ENCODE measurements at places on chromosomes 5 and 9.

DNA sequence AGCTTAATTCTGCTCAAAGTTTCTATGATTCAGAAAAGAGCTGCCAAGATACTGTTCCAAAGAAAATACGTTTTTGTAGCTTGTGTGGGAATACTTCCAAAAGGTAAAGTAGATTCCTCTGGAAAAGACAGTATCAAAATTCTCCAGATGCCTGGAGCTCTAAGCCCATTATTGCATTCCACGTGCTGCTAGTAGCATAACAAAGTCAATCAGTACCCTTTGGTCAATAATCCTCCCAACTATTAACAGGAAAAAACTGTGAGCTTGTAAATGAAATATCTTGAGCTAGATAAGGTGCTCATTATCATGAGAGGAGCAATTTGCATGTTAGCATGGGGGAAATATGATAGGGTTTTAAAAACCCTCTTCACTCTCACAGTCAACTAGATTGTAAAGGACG is 229.5 kb upstream of the TYRP1 start:
- no peak for DNase-seq

DNA sequence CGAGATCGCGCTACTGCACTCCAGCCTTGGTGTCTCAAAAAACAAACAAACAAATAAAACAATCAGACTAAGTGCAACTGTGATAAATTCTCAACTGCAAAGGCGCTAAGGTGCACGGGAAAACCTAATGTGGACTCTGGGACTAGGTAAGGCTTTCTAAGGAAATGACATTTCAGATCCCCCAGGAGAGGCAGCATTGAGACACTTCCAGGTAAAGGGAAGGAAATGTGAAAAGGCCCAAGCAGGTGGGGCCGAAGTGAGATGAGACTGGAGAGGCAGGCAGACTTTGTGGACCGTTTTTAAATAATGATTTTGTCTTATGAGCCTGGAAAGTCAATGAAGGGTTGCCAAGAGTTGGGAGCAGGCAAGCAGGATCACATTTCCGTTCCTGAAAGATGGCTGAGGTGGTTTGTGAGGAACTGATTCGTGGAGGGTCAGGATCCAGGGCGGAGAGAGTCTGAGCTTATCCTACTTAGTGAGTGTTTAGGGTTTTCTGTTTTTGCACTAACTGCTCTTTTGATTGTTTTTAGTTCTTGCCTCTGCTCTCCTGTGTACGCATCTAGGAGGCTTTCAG is 2.0 kb upstream of the APBA1 start:
- no peak for DNase-seq

DNA sequence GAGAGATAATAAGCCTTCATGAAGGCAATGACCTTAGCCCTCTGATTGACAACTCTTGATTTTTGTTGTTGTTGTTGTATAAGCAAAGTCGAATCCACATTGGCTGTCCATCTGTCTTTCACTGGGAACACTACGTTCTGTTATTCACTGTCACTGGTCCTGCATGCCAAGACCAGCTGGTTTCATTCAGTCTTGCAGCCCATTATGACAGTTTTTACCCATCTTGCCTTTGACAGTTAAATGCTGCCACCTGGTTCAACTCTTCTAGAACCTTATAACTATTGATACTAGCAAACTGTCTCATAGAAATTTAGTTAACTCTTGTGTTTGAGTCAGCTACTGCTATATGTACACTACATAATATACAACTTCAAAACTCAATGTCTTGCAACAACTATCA is 382.3 kb upstream of the CDH10 start:
- no peak for DNase-seq

DNA sequence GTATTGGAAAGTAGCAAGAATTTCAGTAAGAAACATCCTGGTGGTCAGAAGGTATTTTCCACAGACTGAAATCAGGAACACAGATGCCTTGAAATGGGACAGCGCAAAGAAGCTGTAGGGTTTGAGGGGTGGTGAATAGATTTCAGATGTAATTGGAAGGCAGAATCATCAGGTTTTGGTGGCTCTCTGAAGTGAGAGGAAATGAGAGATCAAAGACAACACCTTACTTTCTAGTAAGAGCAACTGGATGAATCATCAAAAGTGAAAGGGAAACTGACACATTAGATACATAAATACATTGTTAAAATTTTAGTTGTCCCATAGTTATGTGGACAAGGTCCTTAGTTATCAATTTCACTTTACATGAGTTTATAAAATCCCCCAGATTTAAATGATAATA is 188.2 kb upstream of the SLC27A6 start:
- no peak for DNase-seq

DNA sequence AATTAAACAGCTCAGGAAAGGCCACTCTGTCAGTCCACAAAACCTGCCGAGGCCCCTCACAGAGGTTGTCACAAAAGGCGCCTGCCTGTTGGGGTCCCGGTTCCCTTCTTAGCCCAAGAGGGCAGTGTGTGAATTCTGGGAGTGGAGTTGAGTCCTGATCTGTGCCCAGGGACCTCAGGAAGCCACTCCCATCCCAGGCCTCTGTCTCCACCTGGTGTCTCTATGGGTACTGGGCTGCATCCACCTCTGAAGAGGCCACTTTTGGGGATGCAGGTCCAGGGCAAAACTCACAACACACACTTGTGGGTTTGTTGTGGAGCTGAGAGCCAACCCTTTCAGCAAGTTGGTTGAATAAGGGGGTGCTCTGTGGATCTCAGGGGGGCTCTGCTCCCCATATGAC is 74.3 kb upstream of the STXBP1 start:
- DNase-seq = no peak

DNA sequence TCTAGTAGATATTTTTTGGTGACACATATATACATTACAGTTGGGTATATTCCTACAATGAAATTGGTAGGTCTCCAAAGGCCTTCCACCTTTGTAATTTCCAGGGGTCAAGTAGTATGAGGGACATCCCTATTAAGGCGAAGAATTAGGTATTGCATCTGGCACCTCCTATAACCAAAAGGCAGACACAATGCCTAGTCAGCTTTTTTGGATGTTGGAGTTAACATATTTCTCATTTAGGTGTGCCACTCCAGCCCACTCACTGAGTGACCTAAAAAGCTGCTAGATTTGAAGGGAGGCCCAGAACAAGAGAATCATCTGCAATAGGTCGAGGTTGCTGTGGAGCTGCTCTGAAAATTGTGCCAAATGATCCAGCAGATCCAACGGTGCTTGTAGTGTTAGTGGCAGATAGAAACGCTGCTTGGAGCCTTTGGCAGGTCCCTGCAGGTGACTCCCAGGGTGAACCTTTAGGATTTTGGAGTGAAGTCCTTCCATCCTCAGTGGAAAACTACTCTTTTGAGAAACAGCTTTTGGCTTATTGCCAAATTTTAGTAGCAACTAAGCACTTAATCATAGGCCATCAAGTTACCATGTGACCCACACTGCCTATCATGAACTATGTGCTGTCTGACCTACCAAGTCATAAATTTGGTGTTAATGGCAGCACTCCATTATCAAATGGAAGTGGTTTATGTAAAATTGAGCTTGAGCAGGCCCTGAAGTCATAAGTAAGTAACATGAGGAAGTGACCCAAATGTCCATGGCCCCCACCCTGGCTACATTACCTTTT is 15.7 kb upstream of the FNIP1 start:
- DNase-seq = no peak

GRCh38 chr5:133292300-133292699 is 240.5 kb downstream of the HSPA4 start:
- DNase-seq = no peak

GRCh38 chr9:74576176-74576575 is 79.0 kb downstream of the RORB start:
- DNase-seq = no peak

DNA sequence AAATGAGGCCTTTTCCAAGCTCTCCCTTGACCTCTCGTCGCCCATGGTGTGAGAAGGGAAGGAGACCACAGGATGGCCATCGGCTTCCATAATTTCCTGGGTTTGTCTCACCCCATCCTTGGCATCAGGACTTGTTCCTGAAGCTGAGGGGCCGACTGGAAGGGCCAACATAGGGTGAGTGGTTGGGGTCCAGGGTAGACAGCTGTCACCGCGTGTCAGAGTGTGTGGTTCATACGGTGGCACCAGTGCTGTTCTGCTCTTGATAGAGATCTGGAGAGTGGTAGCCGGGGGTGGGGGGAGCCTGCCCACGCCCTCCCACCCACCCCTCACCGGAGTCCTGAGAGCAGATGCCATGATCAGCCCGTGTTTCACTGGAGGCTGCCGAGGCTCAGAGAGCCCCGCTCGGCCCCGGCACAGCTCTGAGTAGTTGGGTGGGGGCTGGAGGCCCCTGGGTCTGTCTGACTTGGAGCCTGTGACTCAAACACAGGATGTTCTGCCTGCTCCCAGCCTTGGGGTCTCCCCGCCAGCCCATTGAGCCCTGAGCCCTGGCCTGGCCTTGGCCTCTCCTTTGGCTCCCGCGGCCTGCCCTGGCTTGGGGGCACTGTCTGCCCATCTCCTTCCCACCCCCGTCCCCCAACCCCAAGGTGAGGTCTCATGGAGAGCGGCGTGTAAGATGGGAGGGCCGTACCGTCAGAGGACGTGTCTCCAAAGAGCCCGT is 53.1 kb upstream of the IER5L start:
- DNase-seq = no peak

DNA sequence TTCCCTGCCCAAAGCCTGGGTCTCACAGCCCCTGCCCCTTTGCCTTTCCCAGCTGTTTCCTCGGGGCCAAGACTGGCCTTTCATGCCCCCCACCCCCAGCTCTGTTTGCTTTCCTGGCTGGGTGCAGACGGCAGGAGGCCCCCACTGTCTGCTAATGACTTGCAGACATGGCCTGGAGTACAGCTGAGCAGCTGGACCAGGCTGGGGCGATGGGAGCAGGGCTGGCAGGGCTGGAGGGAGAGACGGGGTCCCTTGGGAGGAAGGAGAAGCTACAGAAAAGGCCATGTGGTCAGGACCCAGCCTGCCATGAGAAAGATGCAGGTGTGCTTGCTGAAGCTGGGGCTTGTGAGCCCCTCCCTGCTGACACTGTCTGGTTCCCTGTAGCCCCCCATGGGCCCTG is 28.3 kb upstream of the GFPT2 start:
- no peak for DNase-seq

DNA sequence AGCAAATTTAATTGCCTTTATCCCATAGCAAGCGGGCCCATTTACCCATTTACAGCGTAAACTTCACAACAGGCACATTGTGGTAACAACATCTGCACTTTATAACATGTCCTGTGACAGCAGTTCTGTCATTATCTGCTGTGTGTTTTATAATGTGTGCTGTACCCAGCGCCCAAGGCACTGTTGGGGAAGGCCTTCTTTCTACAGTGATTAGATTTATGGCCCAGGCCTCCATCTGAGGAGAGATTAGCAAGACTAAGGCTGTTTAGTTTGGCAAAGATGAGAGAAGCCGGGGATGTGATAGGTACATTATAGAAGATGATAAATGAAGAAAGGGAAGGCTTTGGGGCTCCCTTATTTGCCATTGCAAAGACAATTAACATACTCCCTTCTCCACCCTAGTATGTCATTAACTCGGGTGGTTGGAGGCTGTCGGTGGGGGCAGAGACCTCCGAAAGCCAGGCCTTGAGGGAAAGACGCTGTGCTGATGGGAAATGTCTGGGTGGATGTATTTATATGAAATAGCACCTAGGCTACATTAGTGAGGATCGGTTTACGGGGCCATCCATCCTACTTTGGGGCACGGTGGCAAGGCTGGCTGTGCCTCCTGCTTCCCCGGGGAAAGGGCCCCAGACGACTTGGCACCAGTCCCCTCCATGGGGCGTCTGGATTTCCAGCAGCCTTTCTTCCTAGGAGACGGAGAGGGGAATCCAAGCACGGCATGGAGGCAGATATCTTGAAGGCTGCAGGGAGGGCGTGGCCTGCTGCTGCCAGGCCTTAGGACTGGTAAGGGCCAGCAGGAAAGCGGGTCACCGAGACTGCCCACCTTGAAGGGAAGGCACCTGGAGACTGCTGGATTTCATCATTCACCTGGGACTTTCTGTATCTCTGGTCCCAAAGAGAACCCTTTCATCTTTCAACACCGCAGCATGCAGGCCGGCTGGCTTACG is 64.3 kb upstream of the PTCH1 start:
- no peak for DNase-seq

GRCh38 chr9:135210676-135211523 is 123.4 kb downstream of the OLFM1 start:
- DNase-seq = no peak

- no peak for DNase-seq
These were observed 5.0 kb upstream of the RASGRF2 start for GRCh38 chr5:80955082-80955590.

- no peak for DNase-seq
These were observed 768.5 kb upstream of the ACO1 start for GRCh38 chr9:31615966-31616365.

DNA sequence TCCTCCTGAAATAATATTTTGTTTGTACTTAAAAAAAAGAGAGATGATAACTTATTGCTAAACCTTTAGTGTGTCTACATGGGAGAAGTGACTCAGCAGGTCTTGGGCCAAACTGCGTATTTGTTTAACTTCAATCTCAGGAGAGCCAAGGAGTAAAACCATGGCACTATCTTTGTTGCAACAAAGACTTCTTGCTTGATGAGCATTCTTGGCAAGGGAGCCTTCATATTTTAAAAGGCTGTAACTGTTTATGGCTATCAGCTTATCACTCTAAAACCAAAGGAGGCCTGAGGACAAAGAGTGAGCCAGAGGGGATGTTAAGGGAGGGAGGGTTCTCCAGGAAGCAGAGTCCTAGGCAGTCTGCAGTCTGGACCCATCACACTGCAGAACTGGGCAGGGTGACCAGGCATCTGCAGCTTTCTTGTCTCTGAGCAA is 216.2 kb upstream of the S1PR3 start:
- no peak for DNase-seq

DNA sequence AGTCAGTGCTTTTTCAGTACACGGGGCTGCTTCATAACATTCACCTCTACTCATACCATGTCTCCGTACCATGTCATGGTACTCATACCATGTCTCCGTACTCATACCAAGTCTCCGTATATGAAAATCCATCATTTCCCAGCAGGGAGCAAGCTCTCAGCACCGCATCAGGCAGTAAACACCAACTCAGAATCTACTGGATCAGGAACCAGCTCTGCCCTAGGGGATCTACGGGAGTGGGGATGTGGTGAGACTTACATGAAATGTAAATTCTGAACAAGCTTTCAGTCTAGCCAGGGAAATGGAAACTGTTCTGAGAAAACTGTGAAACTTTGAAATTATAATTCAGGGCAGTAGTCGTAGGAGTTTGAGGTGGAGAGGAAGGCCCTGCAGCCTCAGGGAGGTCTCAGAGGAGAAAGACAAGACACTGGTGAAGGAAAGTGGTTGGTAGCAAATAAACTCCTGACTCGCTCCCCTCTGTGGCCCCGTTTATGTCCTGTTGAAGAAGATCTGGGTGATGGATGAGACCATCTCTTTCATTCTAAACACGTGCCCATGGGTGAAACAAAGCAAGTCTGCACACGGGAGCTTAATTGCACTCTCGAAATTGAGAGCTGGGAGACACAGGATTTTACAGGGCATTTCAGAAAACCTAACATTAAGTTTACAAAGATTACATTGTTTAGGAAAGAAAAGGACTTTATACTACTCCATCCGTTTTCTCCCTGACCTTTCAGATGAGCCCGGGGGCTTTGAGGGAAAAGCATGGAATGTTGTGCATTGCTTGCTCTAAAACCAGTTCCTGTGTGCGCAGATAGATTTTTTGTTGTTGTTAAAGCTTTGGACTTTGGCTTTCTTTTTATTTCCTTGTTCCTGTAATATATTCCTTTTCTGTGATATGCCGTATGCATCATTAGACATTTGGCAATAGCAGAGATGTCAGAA is 26.8 kb downstream of the ACTBL2 start:
- DNase-seq = no peak

GRCh38 chr5:173567548-173567947 is 48.9 kb downstream of the BOD1 start:
- DNase-seq = no peak

All from midbrain (tissue), 1 donor.